ACHN (cell line): ENCODE measurements at places on chromosomes 12 and 14.
A peak's percentile ranks its signal among the peaks of the same experiment; 100 is the strongest.

DNA sequence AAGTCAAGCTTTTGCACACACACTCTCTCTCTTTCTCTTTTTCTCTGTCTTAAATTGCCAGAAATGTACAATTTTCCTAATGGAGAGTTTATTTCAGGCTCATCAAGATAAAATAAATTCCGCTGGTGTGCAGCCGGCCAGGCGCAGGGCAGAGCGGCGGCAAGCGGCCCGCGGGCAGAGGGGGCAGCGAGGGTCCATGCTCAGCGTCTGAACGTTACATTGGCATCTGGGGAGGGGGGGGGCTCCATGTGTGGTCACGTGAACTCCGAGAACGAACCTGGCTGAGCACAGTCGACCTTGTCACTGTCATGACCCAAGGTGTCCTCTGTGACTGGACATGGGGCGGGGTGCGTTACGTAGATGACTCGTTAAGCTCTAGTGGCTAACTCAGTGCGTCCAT, 23.8 kb upstream of the FZD10 start:
- DNase-seq: no peak

- DNase-seq: no peak
Measured at GRCh38 chr12:124564232-124564958, 3.0 kb downstream of the NCOR2 start.

DNA sequence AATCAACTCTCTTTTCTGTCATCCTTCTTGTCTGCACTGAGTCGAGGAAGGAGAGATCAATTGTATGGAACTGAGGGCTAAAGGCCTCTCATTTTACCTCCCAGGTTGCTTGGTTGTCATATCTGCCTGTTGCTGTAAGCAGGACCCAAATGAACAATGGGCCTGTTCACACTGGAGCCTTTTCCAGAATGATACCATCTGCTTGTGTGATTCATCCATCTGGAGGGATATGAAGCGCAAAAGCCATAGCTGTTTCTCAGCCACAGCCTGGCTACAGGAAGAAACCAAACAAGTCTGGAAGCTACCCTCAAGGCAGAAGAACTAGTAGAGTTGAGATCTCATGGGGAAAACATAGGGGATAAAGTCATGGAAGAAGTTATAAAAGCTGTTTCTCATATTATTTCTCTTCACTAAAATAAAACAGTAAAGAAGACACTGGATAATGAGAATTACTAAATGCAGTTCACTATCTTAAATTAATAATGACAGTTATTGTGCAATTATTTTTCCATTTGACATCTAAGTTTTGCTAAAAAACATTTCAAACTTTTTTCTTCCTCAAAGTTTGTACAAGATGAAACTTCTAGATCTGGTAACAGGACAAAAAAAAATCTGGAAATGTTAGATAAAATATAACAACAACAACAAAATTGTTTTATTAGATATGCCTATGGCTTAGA, 106.3 kb downstream of the SPTSSA start:
- DNase-seq: no peak

DNA sequence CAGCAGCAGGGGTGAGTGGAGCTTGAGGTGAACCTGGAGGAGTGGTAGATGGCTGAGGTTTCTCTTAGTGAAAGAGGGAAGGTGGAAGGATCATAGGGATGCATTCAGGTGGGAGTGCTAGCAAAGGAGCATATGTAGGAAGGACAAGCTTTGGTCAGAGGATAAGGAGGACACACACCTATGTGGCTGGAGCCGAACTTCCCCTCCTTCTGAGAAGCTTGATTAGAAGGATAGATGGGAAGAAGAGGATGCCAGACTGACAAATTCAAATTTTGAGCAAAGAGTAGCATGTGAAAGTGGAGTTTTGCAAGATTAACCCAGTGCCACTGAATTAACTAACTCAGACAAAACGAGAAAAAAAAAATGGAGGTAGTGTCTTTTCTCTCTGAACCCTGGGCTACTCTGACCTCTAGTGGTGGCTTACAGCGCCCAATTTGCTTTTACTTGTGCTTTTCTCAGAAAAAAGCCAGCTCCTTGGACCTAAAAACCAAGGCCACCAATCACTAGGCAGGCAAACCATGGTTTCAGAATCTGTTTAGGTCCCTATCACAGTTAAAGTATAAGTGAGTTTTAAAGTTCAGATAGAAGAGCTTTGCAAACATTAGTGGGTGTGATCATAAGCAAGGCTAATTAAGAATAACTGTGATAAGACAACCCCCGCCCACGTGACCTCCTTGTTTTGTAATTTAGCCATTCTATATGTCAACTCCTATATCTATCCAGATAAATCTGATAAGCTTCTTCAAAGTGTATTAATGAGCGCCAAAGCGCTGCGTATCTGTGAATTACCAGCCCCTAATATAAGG, 15.5 kb downstream of the EMP1 start:
- peak; percentile 89 for DNase-seq

GRCh38 chr12:69580074-69580473, 5.2 kb upstream of the CCT2 start:
- DNase-seq: no peak

- no peak for DNase-seq
Measured at GRCh38 chr14:55329999-55330710, 58.9 kb downstream of the FBXO34 start.

GRCh38 chr14:27390155-27390554, 792.3 kb upstream of the NOVA1 start:
- no peak for DNase-seq

GRCh38 chr14:106666341-106666740, 1140.0 kb downstream of the TMEM121 start:
- DNase-seq: no peak

DNA sequence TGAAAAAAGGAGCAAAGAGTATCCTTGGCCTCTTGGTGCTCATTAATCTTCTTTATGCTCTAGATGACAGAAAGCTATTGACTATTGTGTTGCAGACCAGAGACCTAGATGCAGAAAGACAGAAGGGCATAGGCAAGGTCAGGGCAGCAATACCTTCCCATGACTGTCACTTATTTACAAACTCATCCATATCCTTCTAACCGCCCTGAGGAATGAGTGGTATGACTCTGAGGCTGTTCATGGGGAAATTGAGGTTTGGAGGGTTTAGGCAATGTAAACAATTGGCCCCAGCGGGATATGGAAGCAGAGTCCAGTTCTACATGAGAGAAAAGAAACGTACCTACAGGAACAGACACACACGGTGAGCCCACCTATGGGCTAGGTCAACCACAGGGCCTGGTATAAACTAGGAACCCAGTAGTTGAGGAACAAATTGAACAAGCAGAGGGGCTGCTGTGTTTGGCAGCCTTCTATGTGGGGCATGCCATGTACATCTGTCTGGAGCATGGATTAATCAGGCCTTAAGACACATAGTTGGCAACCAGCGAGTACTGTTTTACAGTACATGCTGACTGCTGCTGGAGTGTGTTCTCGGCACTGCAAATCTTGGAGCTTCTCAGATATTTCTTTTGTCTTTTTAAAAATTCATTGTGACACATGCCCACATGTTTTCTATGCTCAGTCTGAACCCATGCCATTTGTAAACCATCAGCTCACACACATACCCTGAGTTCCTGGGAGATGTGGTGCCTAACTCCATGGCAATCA, 159.7 kb upstream of the NTF3 start:
- no peak for DNase-seq
